ENCODE measurements at places on chromosomes 12 and 14.

- DNase-seq: no peak
Observed at GRCh38 chr12:132685400-132685799, 1.7 kb downstream of the POLE start.

GRCh38 chr12:15690320-15690719 lies 98.9 kb downstream of the EPS8 start:
- DNase-seq: no peak

GRCh38 chr14:71438684-71439083 lies 493.5 kb upstream of the RGS6 start:
- DNase-seq: no peak

DNA sequence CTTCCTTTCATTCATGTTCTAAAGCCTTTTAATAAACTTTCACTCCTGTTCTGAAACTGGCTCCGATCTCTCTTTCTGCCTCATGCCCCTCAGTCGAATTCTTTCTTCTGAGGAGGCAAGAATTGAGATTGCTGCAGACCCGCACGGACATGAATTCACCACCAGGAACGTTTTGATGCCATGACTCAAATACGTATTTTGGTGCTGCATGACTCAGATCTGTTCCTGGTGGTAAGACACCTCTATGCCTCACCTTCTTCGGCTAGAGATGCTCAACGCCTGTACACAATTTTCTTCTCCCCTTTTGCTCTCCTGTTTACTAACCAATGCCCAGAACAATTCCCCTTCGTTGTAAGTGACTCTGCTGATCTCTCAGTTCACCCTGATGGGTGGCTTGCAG lies 52.0 kb upstream of the RIMBP2 start:
- no peak for DNase-seq

DNA sequence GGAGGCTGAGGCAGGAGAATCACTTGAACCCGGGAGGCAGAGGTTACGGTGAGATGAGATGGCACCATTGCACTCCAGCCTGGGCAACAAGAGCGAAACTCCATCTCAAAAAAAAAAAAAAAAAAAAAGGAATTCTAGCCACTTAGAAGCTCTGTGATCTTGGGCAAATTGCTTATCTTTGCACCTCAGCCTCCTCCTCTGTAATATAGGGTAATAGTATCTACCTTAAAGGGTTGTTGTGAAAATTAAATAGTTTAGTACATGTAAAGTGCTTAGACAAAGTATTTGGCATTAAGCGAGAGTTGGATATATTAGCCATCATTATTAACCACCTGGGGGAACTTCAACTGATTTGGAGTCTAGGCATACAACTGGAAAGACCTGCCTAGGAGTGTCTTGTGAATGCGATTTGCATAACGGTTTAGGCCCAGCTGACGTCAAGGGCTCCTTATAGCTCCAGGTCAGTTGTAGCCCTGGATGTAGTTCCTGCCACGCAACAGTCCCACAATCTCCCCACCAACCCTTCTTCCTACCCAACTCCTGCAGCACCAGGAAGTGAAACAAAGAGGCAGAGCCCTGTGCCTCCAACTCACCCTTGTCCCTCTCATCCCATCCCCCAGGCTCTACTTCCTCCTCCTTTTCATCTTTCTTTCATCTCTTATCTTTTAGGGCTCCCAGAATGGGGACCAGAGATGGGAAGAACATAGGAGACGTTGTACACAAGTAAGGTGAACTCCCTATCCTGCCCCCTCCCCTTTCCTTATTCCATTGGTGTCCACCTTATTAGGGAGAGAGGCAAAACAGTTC lies 2.1 kb upstream of the IL23A start:
- DNase-seq: no peak

DNA sequence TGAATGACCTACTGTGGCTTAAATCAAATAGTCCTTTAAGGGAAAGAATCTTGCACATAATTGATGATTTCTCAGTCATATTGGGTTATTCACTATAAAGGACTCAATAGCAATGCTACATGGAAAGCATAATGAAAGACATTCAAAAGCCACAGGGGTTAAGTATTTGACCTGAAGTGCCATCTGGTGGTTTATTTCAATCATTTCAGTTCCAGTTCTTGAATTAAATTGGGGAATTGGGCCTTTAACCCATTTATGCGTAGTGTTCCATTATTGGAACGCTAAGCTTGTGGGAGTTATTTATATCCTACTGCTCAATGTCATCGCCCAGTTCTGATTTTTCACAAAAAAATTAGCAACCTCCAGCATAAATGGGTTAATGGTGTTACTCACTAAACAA lies 41.3 kb upstream of the C12orf71 start:
- DNase-seq: no peak

- peak; percentile 27 for DNase-seq
Observed at GRCh38 chr14:31229638-31230572, 22.3 kb upstream of the HECTD1 start.

- peak; percentile 42 for DNase-seq
Observed at GRCh38 chr14:96095581-96096476, 56.7 kb downstream of the C14orf132 start.

DNA sequence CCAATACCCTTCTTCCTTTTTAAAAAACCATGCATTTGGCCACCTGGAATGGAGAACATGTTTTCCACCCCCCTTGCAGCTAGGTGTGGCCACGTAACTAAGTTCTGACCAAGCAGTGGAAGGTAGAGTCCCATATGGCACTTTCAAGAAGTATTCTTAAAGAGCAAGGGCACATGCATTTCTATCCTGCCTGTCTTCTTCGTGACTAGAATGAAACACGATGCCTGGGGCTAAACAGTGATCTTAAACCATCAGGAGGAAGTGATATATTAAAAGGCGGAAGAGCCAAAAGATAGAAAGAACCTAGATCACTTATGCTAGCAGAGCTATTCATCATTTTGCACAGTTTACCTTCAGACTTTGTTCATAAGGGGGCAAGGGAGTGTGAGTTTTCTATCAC lies 16.0 kb upstream of the DDX11 start:
- no peak for DNase-seq

DNA sequence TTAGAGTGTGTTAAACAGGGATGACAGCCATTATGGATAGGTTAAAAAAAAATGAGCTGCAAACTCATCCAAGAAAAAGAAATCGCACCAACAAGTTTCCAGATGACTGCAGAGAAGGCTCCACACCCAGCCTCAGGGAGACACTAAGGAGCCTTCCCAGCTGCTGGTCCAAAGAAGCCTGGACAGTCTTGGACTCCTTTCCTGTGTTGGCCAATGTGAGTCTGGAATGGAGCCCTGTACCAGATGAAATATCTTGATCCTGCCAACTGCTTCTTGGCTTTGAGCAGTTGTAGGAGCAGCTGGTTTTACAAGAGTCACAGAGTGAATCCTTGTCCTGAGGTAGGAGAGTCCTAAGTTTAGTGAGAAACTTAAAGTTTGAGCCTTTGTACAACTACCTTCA lies 44.5 kb downstream of the SLC38A1 start:
- DNase-seq: no peak

DNA sequence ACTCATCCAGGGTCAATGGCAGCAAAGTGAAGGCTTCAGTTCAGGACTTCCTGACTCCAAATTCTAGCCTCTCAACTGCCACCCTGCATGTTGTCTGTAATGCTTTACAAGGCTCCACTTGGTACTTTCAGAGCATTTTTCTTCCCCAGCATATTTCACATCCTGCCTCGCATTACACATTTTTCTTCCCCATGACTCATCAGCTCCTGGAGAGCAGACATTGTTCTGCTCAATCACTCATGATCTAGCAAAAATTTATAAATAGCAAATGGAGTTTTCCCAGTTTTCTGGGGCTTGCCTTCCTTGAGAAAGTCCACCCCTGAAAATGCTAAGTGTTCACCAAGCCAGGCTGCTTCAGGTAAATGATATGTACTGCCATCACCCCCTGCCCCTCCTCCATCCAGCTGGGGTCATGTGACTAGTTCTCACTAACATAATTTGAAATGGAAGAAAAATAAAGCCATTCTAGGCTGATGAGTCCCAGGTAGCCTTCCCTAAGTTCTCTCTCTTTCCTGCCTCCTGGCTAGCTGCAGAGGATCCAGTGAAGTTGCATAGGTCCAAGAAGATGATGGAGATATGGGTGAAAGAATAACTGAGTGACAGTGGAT lies 69.4 kb downstream of the ARMH4 start:
- DNase-seq: peak; percentile 14

DNA sequence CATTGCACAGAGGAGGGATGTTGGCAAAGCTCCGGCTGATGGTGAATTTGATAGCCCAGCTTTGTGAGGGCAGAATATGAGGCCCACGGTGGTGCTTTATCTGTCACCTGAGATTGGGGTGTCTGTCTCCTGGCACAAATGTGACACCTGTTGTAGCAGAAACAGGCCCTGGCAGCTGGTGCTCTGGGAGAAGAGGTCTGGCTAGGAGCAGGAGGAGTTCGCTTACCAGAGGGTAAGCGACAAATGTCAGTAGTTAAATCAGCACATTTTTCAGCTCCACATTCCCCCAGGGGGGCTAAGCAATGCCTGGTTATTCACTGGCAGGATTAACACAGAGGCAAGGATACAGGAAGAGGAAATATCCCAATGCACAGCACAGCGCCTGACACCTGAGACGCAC lies 71.1 kb downstream of the B4GALNT3 start:
- DNase-seq: peak; percentile 81

DNA sequence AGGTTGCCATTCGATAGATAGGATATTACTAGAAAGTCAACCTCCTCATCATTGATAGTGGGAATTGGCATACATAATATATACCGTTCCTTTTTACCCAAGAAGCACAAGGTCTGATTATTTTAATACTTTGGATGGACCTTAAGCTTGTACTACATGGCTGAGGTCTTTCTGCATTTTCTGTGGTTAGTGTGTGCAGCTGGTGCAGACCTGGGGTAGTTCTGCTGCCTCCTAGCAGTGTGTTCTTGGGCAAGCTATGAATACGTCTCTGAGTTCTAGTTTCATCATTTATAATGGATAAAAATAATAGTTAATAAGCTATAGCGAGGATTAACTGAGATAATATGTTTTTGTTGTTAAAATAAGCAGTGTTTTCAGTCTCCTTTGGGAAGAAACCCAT lies 2.2 kb downstream of the ZDHHC17 start:
- no peak for DNase-seq

- peak; percentile 74 for DNase-seq
Observed at GRCh38 chr14:20305265-20306078, at the start of gene TTC5. TTC5 (minus strand) TSS chr14:20305951; CDS start chr14:20305937, 14 bp downstream.

GRCh38 chr12:70576341-70577282 lies 60.6 kb downstream of the PTPRB start:
- DNase-seq: no peak

Measured in SJCRH30 (cell line).